ENCODE measurements at places on chromosomes 11 and 22.

DNA sequence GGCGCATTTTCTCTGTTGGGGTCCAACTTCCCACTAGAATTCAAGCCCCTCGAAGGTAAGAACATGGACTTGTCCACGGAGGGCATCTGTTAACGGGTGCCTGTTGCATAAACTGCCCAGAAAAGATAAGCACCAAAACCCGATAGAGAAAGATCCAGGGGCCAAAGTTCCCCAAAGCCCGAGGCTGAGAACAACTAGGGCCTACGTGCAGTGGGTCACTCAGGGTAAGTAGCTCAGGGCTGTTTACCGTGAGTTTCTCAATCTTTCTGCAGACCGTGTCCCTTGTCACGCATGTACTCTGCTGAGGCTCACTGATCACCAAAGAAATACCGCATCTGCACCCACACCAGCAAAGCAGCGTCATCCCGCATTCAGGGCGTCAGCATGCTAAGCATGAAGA is 24.4 kb downstream of the PGA5 start:
- no peak for DNase-seq

DNA sequence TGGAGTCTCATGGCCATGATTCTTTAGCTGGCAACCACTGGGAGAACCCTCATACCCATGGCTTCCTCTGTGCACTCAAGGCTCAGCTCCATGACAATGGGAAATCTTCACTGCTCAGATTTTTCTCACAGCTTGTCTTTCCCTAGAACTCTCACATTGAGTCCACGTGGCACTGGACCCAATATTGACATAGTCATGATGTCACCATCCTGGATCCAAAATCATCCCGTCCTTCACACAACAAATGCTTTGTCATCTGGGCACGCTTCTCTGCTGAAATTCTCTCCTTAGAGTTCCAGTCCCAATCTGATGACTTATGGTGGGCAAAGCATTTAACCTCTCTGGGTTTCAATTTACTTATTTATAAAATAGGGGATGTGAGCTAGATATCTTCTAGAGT is 37.7 kb upstream of the CD44 start:
- DNase-seq, result no peak

- DNase-seq, result no peak
These were observed 1334.0 kb downstream of the TBC1D22A start for GRCh38 chr22:48096411-48096810.

GRCh38 chr11:116510886-116511650 is 261.7 kb downstream of the BUD13 start:
- DNase-seq, result no peak

DNA sequence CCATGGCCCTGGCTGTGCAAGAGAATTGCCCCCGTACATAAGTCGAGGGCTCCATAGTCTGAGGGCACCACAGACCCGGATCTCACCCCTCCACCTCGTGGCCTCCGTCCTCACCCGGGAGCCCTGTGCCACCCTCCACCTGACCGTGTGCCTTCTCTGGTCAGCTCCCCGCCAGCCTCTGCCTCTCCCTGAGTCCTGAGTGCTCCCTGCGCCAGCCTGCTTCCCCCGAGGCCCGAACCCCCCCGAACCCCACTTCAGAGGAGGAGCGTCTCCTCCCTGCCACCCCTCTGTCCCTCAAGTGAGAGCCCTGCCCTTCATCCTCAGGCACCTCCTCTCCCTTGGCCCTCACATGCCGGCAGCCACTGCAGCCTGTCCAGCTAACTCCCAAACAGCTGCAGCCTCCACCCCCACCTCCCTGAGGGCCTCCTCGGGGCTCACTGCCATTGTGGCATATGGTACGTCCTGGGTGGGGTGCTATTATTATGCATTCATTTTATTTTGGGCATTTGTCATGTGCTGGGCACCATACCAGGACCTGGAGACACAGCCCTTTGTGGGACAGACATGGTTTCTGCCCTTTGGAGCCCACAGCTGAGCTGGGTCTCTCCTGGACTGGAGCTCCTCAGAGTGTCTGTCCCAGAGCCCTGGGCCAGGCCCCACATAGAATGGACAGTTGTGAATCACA is 67.2 kb downstream of the MYO7A start:
- DNase-seq, result no peak
